ENCODE measurements at places on chromosomes 13 and 19. TPM values are rescaled to one million over a fixed set of nuclear protein-coding genes. Genes with fewer than 3 reads are reported as not detected.

GIPR gene
- total RNA-seq, result 2.1 TPM

NUDT15 gene
- total RNA-seq, result 47.9 TPM

ZNF132 gene
- total RNA-seq, result 6.0 TPM

IGFL3 gene
- not detected for total RNA-seq

FPR3 gene
- not detected for total RNA-seq

MEF2B gene
- 0.11 TPM for total RNA-seq

EPSTI1 gene
- 21.3 TPM for total RNA-seq
